ENCODE measurements at places on chromosomes 13 and 19.

DNA sequence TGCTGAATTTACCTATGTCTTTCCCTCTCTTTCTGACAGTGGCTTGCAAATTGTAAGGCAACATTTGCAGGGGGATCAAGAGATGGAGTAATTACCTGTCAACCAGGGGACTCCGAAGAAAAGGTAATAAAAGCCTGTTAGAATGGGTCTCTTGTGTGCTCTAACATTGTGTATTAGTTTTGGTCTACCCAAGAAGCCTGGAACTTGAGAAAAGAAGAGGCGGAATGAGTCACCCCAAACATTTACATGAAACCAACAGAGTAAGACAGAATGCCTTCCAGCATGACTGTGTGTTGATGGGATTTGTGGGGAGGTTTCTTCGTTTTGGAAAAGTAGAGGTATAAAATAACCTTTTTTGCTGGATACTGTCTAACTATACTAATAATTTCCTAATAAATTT lies 36.7 kb downstream of the ZAR1L start:
- DNase-seq: peak; percentile 58

- DNase-seq: no peak
Measured at GRCh38 chr19:30159636-30160035, 212.5 kb upstream of the ZNF536 start.

DNA sequence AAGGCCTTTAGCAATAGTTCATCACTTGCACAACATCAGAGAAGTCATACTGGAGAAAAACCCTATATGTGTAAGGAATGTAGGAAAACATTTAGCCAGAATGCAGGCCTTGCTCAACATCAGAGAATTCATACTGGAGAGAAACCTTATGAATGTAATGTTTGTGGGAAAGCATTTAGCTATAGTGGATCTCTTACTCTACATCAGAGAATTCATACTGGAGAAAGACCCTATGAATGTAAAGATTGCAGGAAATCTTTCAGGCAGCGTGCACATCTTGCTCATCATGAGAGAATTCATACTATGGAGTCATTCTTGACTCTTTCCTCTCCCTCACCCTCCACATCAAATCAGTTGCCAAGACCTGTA lies 19.8 kb downstream of the ZNF583 start:
- DNase-seq: no peak

DNA sequence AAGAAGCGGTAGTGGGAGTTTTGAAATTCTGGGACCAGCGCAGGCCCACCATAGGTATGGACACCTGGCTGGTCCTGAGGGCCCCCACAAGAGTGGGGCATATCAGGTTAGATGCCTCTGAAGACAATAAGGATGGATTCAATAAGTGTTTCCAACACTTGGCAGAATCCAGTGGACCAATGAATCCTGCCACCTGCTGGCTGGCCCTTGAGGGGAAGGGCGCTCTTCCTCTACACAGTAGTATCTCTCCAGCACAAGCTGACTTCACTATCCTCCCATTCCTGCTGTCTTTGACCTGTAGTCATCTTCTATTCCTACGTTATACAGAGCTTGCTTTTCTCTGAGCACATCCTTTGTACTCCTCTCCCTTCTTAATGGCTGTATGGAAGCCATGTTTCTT lies 199.7 kb upstream of the TSHZ3 start:
- peak; percentile 4 for DNase-seq

- peak; percentile 34 for DNase-seq
Measured at GRCh38 chr19:34712395-34713261, 21.4 kb upstream of the ZNF181 start.

DNA sequence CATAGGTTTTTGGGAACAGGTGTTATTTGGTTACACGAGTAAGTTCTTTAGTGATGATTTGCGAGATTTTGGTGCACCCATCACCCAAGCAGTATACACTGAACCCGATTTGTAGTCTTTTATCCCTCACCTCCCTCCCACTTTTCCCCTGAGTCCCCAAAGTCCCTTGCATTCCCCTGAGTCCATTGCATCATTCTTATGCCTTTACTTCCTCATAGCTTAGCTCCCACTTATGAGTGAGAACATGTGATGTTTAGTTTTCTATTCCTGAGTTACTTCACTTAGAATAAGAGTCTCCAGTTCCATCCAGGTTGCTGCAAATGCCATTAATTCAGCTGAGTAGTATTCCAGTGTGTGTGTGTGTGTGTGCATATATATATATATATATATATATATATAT lies 97.2 kb upstream of the EDNRB start:
- DNase-seq: no peak
